ENCODE measurements at places on chromosomes 5 and 9.

- no peak for DNase-seq
Observed at GRCh38 chr5:180034564-180034963, 37.0 kb downstream of the RNF130 start.

DNA sequence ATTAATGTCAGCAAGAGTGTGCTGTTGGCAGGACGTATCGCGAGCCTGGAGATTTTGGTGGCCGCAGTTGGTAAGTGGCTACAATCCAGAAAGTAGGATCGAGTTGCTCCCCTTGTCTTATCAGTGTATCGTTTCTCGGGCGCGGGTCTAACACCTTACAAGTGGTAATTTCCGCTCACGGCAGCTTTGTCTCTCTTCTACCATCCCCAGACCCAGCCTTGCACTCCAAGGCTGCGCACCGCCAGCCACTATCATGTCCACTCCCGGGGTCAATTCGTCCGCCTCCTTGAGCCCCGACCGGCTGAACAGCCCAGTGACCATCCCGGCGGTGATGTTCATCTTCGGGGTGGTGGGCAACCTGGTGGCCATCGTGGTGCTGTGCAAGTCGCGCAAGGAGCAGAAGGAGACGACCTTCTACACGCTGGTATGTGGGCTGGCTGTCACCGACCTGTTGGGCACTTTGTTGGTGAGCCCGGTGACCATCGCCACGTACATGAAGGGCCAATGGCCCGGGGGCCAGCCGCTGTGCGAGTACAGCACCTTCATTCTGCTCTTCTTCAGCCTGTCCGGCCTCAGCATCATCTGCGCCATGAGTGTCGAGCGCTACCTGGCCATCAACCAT, 1.1 kb downstream of the PTGER4 start:
- no peak for DNase-seq

DNA sequence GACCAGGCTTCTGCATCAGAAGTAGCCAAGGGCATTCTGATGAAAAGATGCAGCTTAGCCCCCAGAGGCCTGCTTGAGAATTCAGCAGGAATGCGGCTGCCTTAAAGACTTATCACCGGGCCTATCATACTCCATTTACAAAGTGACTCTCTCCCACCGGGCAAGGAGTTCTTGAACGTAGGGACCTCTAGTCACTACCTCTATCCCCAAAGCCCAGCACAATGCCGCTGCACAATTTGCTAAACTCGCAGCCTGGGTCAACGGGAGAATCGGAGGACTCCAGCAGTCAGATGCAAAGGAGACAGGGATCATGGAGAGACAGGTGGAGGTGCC, 661 bp downstream of the PDCL start:
- no peak for DNase-seq

DNA sequence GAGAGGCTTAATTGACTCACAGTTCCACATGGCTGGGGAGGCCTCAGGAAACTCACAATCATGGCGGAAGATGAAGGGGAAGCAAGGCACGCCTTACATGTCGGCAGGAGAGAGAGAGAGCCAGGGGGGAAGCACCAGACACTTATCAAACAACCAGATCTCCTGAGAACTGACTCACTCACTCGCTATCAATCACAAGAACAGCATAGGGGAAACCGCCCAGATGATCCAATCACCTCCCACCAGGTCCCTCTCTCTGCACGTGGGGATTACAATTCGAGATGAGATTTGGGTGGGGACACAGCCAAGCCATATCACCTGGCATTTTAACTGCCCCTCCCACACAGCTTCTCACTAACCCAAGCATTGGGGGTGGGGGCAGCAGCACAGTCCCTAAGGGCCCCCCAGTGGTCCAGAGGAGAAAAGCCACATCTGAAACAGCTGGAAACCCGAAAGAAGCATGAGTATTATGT, 76.1 kb upstream of the ASS1 start:
- no peak for DNase-seq

- DNase-seq, result no peak
Observed at GRCh38 chr5:38600329-38601045, 44.0 kb upstream of the LIFR start.

DNA sequence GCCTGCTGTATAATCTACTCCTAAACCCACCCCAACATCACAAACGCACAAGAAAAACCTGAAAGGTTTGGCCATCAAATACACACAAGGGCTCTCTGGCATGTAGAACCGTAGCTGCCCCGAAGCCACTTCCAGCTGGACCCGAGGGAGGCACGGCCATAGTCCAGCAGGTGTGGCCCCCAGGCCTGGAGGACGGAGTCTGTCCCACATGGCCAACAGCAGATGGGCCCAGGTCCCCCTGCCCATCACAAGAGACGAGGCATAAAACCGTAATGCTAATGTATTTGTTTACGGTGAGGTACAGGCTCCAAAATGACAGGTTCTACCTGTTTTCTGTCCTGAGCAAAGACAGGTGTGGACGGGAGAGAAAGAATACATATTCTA, 234.2 kb downstream of the SYK start:
- no peak for DNase-seq

GRCh38 chr5:36570301-36571095, 35.9 kb upstream of the SLC1A3 start:
- DNase-seq, result no peak
